Esophagus squamous epithelium (tissue), 5 donors: ENCODE measurements at places on chromosomes 2 and 18.

GRCh38 chr2:26845021-26845420 lies 2.9 kb upstream of the DPYSL5 start:
- no peak for DNase-seq

DNA sequence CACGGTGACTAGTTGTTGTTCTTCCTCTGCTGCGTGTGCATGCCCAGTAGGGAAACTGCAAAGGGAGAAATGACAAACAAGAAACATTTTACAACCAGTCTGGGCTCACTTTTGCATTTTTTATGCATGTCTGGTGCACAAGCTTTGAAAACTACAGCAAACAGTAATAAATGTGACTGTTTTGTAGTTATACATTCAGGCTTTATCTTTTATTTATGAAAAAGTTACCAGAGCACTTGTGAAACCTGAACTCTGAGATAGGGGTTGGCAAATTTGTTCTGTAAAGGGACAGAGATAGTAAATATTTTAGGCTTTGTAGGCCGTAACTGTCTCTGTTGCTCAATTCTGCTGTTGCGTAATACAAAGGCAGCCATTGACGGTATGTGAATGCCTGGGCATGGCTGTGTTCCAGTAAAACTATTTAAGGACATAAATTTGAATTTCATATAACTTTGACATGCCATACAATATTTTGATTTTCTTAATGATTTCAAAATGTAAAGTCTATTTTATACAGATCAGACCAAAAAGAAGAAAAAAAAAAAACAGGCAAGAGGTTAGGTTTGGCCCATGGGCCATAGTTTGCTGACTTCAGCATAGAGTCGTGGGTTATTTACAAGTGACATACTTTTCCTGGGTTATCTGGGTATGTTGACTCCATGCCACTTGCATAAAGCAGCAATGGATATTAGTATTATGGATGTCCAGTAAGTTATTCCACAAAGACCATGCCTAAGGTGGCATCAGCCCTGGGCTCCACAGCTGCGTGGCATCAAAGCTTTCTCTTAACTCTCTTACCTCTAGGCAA lies 53.6 kb upstream of the EML6 start:
- DNase-seq: no peak

- DNase-seq: no peak
Observed at GRCh38 chr2:47076586-47077441, 78.3 kb downstream of the STPG4 start.

- DNase-seq: no peak
Observed at GRCh38 chr2:43038034-43038695, 188.2 kb downstream of the ZFP36L2 start.

- DNase-seq: no peak
Observed at GRCh38 chr18:47263430-47264307, 12.2 kb upstream of the SKOR2 start.

GRCh38 chr2:222298311-222299150 lies at the start of gene PAX3:
Gene PAX3 (minus strand): TSS chr2:222298998. CDS start chr2:222298615, 383 bp downstream.
- DNase-seq: no peak

DNA sequence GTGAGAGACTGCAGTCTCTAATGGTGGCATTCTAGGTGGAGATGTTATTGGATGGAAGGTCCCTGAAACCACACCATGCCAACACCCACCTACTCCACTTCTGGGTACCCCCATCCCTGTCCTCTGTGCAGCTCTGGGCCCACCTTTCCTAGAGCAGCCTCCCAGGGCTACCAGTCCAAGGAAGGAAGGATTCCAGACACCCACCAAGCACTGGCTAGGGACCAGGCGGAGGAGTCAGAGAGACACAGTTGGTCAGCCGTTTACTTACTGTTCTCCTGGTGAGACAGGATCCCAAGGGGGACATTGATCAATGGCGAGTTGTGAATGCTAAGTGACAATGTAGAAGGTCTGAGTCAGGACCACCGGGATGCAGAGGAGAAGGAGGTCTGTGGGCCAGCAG lies 151.6 kb downstream of the TTC32 start:
- no peak for DNase-seq

- DNase-seq: no peak
Observed at GRCh38 chr18:62725896-62726295, 10.6 kb downstream of the PHLPP1 start.

DNA sequence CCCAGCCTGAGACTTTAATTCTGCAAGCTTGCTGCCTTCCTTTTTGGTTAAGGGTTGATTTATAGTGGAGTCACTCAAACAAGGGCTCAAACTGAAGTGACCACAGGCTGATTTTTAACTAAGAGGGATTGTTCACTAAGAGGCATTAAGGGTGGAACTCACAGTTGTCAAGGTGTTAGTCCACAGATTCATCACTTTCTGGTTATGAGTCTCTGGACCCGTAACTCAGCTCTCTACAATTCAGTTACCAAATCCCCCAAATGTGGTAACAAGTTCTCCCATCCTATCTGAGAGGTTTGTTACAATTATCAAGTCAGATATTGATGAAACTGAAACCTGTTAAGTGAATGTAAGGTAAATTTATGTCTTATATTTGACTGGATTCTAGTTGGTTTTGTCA lies 185.9 kb upstream of the KLHL14 start:
- DNase-seq: no peak

DNA sequence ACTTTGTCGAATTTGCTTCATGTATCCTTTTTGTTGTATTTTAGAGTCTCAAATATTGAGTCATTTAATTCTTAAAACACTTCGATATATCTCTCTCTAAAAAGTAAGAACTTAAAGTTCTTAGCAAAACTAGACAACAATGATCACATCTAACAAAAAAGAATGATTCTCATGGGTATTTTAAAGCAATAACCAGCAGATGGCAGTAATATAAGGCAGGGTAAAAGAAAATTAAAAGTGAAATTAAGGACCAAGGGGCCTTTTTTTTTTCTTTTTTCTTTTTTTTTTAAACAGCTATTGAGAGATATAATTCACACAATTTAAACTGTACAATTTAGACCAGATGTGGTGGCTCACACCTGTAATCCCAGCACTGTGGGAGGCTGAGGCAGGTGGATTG lies 9.9 kb upstream of the AOX1 start:
- no peak for DNase-seq

GRCh38 chr2:180662941-180663471 lies 317.4 kb upstream of the UBE2E3 start:
- DNase-seq: no peak

DNA sequence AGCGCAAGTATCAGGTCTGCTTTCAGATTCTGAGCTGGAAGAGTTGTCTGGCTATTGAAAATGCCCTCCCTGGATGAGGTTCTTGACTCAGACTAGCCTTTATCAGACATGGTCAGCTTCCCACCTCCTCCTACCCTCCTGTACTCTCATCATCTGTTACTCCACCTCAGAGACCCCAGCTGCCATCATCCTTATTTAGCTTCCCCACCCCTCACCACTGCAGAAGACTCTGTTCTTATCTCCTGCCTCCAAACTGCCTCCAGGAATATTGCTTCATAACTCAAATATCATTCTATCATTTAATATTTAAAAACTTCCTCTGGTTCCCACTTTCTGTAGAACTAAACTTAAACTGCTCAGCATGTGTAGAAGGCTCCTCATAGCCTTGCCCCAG lies 31.1 kb upstream of the PPP3R1 start:
- DNase-seq: no peak

GRCh38 chr2:130258356-130258755 lies 60.1 kb upstream of the TUBA3E start:
- no peak for DNase-seq

- no peak for DNase-seq
Observed at GRCh38 chr2:59691518-59692190, 861.8 kb downstream of the BCL11A start.

GRCh38 chr2:212723226-212723625 lies 184.6 kb upstream of the ERBB4 start:
- DNase-seq: no peak

GRCh38 chr2:55590810-55591440 lies 26.5 kb downstream of the PPP4R3B start:
- no peak for DNase-seq

- no peak for DNase-seq
Observed at GRCh38 chr2:86027922-86028765, 77.5 kb downstream of the POLR1A start.

GRCh38 chr2:13694673-13695072 lies 937.8 kb upstream of the LRATD1 start:
- DNase-seq: no peak

- DNase-seq: no peak
Observed at GRCh38 chr2:12201369-12201768, 454.9 kb downstream of the LPIN1 start.

- DNase-seq: no peak
Observed at GRCh38 chr2:176637142-176637485, 367.9 kb downstream of the MTX2 start.

- no peak for DNase-seq
Observed at GRCh38 chr2:167187978-167188967, 300.0 kb downstream of the XIRP2 start.

GRCh38 chr2:64846177-64846576 lies 143.0 kb upstream of the SLC1A4 start:
- DNase-seq: no peak

GRCh38 chr2:30464544-30465170 lies 17.6 kb downstream of the LCLAT1 start:
- DNase-seq: no peak

DNA sequence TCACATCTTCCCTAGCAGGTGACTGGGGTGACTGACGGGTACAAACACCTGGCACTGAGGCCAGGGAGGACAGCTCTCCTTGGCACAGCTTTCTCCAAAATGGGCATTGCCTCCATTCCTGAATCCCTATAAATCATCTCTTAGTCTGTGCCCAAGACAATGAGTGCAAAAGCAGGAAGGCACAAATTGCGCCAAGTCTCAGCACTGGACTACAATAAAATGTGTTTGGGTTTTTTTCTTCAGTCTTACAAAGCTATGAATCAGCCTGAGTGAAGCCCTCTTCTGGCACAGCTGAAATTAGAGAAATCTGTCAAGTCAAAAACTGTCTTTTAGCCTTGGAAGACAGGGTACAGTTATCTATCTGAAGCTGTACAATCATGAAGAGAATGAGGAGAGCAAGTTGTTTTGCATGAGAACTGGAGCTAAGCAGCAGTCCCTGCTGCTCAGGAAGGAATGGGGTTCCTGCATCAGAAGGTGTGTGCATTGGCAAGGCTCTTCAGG lies 90.8 kb downstream of the EPB41L3 start:
- DNase-seq: no peak
